ENCODE measurements at places on chromosomes 1 and 21.

DNA sequence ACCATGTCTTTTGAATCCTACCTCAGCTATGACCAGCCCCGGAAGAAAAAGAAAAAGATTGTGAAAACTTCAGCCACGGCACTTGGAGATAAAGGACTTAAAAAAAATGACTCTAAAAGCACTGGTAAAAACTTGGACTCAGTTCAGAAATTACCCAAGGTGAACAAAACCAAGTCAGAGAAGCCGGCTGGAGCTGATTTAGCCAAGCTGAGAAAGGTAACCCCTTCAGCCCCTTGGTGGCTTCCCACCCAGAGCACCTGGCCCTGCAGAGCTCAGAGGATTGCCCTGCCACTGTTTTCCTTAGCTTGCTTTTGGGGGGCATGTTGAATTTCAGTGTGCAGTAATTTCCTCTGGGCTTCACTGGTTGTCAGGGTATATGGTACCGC is 8.5 kb downstream of the ELOA start:
- no peak for DNase-seq

GRCh38 chr1:228515200-228515834 is 28.1 kb downstream of the RNF187 start:
- DNase-seq = no peak

DNA sequence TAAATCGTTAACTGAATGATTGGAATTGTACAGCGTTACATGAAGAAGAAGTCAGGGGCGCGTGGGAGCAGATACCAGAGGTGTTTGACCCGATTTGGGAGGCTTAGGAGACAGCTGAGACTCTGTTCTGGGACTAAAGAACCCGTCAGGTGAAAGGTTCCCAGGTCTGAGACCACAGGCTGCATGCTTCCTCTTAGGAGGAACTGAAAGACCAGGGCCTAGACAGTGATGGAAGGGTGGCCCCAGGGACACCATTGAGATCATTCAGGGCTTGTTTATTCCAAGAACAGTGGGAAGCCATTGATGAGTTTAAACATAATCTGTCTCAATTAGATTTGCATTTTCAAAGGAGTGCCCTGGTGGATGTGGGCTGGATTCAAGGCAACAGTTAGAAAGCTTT is 904 bp downstream of the KLF17 start:
- DNase-seq = no peak

DNA sequence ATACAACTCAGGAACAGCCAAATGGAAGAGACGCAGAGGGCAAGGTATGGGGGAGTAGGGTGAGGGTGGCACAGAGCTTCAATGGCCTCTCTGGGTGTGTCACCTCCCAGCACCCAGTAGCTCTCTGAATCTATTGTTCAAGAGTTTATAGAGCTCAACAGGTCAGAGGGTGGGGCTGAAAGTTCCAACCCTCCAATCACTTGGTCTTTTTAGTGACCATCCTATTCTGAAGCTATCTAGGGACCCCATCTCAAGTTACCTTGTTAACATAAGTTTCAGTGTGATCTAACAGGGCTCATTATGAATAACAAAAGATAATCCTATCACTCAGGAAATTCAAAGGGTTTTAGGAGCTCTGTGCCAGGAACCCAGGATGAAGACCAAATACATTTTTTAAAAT is 31.2 kb upstream of the ZNF697 start:
- DNase-seq = no peak

DNA sequence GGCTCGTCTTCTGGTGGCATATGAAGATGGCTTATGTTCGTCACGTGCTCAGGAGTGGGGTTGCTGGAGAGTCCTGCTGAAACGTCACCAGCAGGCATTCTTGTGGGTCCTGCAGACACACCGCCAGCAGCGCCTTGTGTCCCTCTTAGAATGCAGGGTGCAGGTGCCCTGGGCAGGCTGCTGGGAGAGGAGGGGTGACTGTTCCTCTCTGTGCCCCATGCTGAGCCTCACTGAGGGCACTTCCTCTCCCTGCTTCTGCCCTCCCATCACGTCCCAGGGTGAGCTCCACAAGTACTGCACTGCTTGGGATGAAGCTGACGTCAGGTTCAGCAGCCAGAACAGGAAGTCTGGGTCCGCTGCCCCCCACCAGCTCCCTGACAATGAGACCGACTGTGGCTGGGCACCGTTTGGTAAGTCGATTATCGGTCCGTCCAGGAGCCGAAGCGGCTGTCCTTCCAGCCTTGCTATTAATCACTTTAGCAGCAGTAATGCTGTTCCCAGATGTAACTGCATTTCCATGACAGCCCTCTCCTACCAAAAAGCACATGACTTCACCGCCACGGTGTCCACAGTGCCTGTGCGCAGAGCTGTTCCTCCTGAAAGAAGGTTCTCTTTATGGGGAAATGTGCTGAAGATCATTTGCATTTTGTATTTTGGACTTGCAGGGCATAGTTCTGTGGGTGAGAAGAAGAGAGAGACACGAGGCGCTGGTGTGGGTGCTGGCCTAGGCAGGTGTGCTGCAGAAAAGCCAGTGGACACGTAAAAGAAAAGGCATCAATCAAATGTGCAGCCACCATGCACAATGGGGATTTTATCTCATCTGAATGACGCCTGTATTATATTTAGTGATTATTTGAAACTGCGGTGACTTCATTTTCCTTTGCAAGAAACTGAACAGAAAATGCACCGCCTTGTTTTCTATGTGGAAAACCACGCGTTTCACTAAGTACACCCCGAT is 21.0 kb downstream of the SLC37A1 start:
- DNase-seq = no peak

DNA sequence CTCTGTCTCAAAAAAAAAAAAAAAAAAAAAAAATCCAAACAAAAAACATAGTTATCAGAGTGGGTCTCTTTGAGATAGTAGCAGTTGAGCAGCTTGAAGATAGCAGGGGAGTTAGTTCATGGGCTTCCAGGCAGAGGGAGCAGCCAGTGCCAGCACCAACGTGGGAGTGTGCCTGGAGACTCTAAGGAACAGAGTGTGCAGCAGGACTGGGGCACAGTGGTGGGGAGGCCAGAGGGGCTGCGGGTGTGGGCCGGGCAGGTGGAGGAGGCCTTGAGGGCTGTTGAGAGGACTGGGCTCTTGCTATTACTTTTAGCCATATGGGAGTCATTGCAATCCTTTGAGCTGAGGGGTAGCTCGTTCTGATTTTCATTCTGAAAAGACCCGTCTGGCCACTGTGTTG is 63.8 kb downstream of the RYR2 start:
- DNase-seq = no peak

- DNase-seq = no peak
Measured at GRCh38 chr1:225911191-225912130, 12.6 kb downstream of the PYCR2 start.
